GM12864 (cell line): ENCODE measurements at places on chromosomes 2 and 18.

DNA sequence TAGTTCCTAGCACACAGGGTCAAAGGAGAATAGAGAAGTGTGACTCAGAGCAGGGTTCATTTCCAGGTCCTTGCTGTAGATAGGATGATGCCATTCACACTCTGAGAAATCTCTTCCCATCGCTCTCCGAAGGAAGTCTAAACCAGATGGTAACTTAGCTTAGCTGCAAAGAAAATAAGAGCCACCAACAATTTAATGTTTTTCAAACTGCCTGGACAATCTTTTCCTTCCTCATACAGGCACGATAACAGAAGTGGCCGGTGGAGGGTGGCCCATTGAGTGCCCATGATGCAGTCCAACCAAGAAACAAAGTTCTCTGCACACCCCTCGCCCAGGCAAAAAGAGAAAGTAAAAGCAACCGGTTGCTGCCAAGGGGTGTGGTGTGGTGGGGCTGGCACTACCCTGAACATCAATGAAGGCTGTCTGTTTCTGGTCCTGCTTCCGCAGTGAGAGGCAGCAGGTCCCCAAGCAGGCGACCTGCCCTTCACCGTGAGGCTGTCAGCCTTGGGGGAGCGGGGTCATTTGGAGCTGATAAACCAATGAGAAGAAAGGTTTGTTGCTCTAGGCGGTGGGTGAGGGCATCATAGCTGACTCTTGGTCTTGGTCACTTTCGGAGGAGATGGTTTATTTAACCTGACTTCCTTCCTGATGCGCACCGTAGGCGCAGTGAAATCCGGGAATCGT, 105.6 kb upstream of the CD302 start:
- DNase-seq: no peak

DNA sequence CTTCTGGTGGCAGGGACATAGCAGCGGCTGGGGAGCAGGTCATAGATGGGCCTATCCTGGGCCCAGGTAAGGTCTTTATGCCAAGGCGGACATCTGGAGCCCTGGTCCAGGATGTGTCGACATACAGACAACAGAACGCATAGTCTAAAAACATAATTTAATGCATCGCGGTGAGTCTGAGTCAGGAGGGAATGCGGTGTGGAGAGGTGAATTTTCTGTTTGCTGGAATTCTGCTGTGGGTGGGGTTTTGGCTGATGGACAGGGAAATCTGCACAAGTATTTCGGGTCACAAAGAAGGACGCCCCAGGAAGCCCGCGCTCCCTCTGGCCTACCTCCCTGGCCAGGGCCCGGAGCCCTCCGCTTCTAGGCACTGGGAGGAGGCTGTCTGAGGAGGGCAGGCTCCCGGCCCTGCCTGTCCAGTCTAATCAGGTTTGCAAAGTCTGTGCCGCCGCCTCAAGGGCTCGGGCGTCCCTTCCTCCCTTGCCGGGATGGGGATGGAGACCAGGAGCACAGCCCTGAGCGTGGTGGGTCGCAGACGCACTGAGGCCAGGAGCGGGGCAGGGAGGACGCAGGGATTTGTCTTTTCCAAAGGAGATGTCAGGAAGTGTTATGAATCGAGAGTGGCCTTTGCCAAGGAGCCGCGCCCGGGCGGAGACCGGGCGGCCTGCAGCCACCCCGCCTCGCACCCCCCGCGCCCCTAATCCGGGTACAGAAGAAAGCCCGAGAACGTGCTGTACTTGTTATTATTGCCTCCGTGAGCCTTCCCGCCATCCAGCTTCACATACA, 2.3 kb downstream of the C1QL2 start:
- DNase-seq: no peak

- DNase-seq: peak; percentile 57
These were observed 123.1 kb downstream of the PRPF40A start for GRCh38 chr2:152594022-152594766.

DNA sequence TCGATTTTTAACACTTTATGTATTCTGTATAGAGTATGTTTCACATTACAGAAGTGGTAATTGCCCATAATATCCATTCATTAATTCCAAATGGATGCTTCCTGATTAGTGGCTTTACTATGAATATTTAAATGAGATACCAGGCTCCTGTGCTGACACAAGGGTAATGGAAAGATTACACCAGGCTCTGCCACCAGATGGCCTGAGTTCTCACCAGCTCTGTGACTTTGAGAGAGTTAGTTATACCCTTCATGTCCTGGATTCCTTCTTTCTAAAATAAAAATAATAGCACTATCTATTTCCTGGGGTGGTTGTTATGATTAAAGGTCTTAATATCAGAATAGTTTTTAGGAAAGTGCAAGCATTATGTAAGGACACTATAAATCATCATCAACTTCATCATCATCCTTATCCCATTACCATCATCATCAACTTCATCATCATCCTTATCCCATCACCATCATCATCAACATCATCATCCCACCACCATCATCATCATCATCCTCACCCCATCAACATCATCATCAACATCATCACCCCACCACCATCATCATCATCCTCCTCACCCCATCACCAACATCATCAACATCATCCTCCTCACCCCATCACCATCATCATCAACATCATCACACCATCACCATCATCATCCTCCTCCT, 151.8 kb downstream of the DNER start:
- no peak for DNase-seq

GRCh38 chr2:242056785-242057184, 187.3 kb downstream of the RTP5 start:
- DNase-seq: no peak

DNA sequence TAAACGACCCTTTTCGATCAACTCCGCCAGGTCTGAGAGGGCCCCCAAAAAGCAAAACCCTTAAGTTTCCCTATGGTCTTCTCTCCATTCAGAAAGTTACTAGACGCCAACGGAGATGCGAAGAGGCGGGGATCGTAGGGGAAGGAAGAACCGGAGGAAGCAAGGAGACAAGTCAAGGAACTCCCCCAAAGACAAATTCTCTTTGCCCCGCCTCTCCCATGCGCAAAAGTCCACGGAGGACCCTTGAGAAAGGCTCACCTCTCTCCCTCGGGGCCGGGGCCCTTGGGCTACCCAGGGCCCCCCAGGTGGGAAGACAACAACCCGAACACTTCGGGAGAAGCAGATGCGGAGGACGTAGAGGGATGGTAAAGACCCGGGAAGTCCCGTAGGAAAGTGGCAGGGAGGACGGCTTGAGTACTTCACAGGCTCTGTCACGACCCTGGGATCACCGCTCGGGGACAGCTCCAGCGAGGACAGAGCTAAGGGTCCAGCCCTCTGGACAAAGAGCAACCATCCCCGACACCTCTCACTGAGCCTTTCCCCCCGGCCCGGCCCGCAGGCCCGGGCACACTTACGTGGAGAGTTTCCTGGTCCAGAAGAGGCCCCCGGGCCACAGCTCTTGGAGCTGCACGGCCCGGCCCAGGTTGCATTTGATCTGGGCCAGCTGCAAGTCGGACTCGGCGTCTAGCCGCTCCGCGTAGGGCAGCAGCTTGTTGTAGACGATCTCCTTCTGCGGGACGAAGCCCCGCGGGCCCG, 647 bp downstream of the PSME4 start:
- no peak for DNase-seq
